ENCODE measurements at places on chromosomes 13 and 19.

DNA sequence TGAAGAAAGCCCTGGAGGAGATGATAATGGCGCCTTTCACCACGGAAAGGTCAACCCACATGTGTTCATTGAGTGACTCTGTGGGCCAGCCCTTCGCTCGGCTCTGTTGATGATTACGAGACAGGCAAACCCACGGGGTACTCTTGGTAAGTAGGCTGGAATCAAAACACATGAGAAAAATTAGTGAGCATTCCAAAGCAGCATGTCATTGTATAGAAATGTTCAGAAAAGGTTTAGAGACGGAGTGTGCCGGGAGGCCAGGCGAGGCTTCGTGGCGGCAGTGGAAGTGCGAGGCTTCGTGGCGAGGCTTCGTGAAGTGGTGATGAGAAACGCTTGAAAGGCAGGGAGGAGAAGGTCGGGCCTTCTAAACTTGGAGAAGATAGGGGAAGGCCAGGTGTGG is 144.3 kb downstream of the ZNF536 start:
- no peak for DNase-seq

- DNase-seq = no peak
Observed at GRCh38 chr19:23596872-23597271, 90.1 kb downstream of the ZNF675 start.

- no peak for DNase-seq
Observed at GRCh38 chr19:55930996-55931515, 1.1 kb downstream of the NLRP13 start.

- DNase-seq = no peak
Observed at GRCh38 chr19:13611596-13611995, 105.3 kb upstream of the CACNA1A start.

- no peak for DNase-seq
Observed at GRCh38 chr19:7348587-7349230, at the start of gene ARHGEF18. Gene ARHGEF18, plus strand, starts transcription at chr19:7348937. Its CDS starts 13,954 bp downstream, at chr19:7362891.

DNA sequence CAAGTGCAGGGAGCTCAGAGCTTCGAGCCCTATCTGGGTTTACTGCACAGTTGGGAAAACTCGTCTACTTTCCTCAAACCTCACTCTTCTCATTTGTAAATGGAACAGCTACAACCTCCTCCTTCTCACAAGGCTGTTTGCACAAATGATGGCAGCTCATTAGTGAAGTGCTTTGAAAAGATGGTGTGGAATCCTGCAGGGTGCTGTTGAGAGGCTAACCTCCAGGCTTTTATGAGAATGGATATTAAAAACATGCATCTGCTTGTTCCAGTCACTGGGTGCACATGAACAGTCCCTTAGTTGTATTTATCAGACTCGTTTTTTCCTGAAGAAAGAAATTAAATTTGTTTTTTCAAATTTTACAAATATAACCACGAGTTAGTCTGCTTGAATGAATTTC is 36.6 kb downstream of the PCDH8 start:
- no peak for DNase-seq

DNA sequence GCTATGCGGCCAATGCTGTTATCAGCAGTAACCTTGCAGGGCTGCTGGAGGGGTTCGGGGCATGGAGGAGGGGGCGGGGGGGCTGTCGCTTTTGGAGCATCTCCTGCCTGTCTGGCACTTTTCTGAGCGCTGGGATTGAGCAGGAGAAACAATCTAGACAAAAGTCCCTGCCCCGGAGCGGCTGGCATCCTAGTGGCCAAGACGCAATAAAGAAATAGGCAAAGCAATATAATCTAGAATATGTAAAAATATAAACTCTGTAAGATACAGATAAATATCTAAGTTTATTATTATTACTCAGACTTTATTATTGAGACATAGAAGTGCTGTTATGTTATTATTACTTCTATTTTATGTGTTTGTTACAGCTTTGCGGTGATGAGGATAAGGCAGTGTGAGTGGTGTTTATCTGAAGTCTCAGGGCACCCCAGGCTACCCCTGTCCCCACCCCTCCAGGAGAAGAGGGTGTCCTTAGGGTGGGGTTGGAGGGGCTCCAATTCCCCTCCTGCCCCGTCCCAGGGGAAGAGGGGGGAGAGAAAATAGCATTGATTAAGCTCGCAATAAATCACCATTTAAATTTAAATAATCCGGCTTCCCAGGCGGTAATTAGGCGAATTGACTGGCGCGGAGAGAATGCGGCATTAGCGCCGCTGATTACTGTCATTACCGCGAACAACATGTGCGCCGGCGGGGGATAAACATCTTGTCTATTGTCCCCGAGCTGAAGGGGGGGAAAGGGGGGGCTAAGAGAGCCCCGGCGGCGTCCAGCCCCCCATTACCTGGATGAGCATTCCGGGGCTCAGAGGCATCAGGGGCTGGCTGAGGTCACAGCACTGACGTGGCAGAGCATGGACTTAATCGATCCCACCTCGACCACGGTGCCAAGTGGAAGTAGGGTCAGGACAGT is 3.2 kb downstream of the NPAS1 start:
- DNase-seq = no peak

GRCh38 chr19:46155237-46155636 is 7.2 kb downstream of the IGFL2 start:
- DNase-seq = no peak

DNA sequence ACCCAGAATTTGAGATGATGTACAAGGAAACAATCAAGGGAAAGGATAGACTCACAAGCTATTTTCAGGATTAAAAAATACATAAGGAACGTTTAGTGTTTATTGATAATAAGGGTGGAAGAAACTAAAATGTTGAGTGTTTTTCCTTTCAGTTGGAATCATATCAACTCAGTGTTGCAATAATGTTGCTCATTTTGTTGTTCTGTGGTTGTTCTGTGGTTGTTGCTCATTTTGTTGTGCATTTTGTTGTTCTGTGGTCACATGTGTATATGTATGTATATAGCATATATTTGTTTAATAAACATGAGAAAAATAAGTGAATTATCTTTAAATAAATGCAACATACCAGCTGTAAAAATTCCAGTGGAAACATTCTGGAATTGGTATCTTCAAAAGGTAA is 262.4 kb upstream of the SPRY2 start:
- no peak for DNase-seq

DNA sequence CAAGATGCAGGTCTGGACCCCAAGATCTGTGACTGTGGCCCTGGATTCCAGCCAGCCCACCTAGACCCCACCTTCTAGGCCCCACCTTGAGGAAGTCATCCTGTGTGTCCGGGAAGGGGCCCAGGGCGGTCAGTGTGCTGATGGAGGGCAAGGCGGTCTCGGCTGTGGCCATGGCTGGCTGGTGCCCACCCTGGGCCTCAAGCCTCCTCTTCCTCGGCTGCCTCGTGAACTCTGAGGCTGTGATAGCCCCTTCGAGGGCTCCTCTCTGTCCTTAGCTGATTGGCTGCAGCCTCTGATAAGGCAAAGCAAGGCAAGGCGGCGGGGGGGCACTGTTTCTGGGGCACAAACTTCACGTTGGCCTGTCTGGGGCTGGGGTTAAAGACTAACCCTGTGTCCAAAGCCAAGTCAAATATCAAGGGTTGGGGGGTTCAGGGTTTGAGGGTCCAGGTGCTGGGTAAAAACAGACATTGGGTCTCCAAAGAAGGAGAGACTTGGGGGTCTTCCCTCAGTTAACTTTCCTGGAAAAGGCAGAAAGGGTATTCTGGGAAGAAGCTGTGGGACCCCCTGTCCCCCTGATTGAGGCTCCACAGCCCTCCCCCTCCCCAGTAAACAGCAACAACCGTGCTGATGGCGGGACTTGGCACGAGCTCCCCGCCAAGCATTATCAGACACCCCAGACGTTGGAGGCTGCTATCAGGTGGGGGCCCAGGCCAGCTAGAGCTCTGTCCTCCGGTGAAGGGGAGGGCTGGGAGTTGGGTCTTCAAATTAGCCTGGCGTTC is at the start of gene KLF1:
KLF1 (minus strand) TSS at position 233 of the 779 bp plus-strand sequence; CDS start at position 172, 61 bp downstream.
- DNase-seq = no peak

DNA sequence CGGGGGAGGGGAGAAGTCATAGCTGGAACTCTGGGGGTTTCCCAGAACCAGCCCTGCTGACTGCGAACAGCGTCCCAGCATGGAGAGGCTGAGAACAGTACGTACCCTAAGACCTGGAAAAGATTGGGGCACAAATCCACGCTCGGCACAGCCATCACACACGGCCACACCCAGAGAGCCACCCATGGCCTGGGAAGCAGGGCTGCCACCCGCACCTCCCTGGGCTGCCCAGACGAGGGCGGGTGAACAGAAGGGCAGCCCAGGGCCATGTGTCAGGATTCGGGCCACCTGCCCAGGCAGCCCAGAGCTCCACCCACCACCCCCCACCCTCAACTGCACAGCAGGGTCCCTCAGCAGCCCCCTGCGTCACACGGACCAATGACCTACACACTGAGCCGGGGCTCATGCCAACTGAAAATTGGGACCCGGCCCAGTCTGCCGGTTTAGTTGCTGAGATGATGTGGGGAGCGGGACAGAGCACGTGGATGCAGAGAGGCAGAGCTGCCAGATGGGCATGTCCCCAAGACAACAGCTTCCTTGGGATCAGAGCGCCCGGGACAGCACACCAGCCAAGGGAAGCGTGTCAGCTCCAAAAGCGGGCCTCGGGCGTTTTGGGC is 8.5 kb downstream of the UBXN6 start:
- DNase-seq = no peak

DNA sequence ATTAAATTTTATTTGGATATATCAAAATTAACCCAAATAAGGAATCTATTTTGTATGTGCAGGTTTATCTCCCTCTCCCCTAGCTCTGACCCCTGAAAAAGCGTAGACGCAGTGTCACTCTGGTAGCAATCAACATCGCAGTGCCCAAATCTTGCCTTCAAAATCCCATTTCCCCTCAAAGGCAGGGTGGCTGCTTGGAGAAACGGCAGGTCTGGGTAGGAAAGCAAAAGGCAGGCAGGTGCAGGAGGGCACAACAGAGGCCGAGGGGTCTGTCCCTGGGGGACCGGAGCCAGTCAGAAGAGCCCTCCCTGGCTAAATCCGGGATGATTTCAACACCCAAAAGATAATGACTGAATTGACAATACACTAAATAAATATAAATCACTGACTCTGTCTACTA is 41.9 kb downstream of the NAXD start:
- DNase-seq = no peak

All from umbilical cord (tissue), 2 donors.